Activated T-helper 17 cell treated with anti-CD3 and anti-CD28 coated beads, Interleukin-2, amount 50 U/mL, for 72 hours (primary cell): ENCODE measurements at places on chromosomes 12 and 14.

DNA sequence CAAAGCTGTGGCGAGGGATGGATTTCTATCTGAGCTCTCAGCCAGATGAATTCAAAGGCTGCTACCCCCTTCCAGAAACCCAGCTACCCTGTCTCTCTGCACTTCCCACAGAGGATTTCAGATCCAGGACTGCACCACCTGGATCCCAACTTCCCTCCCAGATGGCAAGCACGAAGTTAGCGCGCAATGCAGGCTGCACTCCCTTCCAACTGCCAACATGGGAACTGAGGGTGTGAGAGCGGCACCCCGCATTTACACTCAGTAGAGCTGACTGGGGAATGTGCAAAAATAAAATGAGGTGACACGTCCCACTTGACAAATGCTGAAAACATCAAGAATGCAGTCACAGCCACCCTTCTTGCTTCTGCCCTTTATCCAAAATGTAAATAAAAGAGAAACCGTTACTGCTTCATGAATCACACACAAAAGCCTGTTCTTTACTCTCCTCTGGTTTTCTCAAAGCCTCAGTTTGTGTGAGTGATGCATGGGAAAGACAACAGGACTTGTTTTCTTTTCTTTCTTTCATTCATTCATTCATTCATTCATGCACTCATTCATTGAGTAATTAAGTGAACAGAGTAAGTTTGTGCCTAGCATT, 85.7 kb downstream of the ITPK1 start:
- ATAC-seq = no peak

DNA sequence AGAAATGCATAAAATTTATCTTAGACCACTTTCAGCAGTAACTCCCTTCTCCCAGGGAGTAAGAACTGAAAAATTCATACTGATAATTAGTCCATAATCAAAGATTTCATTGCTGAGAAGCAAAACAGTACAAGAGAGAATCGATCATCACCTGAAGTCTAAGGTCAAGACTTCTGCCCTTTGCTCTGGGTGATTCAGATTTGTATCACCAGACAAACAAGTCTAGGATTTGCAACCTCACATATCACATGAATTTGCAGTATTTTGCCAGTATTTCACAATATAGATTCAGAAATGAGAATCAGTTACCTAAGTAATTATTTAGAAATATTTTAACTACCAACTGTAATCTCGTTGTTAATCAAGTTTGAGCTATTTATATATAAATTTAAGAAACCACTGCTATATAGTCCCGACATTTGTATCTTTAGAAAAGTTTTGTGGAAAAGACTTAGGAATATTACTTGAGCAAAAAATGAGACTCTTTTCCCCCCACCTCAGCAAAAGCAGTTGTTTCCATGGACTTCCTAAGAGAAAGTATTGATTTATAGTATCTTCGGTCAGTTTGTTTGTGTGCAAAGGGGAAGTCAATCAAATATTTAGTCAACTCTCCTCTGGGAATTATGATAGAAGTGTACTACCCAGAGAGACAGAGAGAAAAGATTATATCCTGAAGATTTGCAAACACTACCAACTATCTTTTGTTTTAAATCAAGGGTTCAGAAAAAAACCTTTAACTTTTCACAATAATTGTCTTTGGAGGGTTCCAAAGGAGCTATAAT, 840.1 kb downstream of the TRHDE start:
- ATAC-seq = no peak

DNA sequence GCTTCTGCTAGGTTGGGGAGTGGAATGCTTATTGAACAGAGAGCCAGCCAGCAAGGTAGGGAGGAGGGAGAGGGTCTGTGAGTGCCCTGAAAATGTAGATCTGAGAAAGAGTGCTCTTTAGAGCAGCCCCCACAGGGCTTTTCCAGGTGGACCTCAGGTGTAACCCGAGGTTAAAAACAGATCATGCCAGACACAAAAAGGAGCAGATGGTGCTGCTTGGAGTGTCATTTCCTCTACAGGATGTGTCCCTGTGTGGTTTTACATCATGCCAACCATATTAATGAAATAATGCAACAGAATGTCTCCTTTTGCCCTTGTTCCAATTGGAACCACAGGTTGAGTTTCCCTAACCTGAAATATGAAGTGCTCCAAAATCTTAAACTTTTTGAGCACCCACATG, 6.4 kb downstream of the SUSD6 start:
- ATAC-seq = no peak

DNA sequence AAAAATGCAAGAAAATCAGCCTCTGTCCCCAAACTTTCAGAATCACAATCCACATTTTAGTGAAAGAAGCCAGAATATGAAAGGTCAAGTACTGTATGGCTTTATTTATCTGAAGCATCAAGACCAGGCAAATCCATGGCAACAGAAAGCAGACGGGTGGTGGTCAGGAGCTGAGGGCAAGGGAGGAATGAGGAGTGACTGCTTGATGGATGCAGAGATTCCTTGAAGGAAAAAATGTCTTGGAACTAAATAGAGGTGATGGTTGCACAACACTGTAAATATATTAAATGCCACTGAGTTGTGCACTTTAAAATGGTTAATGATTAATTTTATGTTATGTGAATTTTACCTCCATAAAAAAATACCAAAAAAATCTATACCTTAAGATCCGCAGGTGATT, 165.1 kb downstream of the GXYLT1 start:
- ATAC-seq = no peak

GRCh38 chr14:73293782-73294781, 56.8 kb downstream of the PAPLN start:
- ATAC-seq = no peak

DNA sequence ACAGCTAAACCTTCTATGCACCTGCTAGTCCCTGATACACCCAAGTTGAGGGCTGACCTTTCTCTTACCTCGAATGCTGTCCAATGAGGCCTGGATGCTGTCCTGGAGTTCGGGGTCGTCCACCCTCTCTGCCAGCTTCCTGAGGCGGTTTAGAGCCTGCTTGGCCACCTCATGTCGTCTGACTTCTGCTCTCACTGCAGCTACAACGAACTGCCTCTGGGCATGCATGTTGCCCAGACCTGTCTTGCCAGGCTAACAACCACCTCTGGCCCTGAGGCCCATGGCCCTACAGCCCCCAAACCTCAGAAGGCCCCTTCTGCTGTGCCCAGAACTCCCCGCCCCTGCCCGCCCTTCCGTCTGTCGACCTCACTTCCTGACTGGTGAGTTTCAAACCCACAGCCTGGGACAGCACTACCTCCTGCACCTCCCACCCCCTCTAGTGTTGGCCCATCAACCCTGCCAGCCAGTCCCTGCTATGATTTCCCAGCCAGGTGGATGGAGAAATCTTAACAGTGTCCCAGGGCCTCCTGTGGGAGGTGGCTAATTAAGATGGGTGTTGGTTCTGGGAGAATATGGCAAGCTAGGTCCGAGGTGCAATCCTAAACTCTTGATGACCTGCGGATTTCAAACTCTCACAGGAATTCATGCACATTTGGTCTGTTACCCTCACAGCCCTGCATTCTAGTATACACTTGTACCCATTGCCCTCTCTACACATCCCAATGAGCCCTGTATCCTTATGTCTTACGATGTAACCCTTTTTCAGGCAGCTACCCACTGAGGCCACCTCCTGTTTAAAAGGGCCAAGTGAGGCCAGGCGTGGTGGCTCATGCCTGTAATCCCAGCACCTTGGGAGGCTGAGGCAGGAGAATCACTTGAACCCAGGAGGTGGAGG, 2.7 kb upstream of the TSPAN31 start:
- peak; percentile 74 for ATAC-seq

DNA sequence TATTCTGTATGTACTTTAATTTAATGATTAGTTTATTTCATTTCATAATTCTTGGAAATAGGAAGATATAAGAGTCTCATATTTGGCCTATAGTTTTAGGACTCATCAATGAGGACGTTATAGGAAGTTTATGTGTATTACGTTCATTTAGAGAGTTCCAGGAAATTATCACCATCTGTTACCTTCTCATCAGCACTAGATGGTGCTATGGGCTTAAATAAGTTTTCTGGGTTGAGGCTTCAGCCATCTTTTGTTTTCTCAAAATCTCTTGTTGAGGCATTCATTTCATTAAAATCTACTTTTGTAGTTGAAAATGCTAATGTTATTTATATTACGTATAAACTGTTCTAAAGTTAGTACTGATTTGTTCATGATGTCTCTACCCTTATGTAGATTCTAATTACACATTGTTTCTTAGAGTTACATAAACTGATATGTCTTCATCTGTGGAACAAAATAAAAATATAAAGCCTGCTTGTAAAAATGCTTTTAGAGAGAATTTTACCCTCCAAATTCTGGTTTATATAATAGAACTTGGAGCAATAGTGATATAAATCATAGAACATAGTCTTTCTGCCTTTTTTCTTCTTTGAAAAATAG, 89.2 kb downstream of the CFAP54 start:
- peak; percentile 68 for ATAC-seq

- ATAC-seq = no peak
These were observed 26.2 kb upstream of the PPM1A start for GRCh38 chr14:60222820-60223219.

DNA sequence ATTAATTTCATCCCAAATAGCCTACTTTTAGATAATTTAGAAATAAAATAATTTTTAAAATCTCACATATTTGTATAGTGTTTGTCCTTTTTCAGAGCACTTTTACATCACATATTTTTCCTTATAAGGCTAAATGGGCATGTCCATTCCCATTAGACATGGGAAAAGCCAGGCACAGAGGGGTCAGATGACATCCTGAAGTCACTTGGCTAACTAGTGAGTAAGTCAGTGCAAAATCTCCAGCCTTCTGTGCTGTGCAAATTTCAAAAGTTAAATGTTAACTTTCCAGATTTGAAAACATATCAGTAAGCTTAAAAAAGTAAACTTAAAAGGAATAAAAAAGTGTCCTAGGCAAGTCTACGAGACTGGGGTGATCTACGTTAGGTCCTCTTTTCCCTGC, 117.4 kb downstream of the EMP1 start:
- ATAC-seq = no peak

- ATAC-seq = no peak
These were observed 8.1 kb downstream of the TNS2 start for GRCh38 chr12:53057816-53058500.

- no peak for ATAC-seq
These were observed 18.6 kb downstream of the HHIPL1 start for GRCh38 chr14:99663386-99664057.

GRCh38 chr12:91825999-91826398, 319.6 kb downstream of the BTG1 start:
- no peak for ATAC-seq

DNA sequence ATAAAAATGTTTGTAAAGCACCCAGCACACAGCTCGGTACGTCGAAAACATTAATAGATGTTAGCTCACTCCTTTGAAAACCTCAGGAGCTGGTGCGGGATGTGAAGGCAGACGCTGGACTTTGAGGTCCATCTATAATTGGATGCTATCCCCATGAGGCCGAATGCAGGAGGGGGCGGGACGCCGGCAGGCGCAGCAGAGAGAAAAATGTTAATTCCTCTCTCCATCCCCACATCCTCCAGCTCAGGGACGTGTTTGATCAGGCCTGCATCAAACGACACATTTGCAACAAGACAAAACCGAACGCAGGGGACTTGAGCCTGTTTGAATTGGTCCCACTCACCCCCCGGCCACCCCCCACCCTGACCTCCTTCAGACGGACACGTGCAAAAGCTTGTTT, 231.0 kb downstream of the RBM19 start:
- no peak for ATAC-seq

DNA sequence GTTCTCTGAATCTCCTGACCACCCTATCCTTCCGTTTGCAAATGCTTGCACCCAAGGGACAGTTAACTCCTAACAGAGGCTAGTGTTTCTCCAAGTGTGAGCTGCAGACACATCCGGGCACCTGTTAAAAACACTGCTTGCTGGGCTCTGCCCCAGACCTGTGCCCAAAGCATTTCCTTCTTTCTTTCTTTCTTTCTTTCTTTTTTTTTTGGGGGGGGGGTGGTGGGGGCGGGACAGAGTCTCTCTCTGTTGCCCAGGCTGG, 42.5 kb downstream of the SPRING1 start:
- no peak for ATAC-seq

- no peak for ATAC-seq
These were observed 1.8 kb upstream of the FBXO21 start for GRCh38 chr12:117192057-117192456.

- no peak for ATAC-seq
These were observed 12.8 kb downstream of the RITA1 start for GRCh38 chr12:113198296-113198695.

DNA sequence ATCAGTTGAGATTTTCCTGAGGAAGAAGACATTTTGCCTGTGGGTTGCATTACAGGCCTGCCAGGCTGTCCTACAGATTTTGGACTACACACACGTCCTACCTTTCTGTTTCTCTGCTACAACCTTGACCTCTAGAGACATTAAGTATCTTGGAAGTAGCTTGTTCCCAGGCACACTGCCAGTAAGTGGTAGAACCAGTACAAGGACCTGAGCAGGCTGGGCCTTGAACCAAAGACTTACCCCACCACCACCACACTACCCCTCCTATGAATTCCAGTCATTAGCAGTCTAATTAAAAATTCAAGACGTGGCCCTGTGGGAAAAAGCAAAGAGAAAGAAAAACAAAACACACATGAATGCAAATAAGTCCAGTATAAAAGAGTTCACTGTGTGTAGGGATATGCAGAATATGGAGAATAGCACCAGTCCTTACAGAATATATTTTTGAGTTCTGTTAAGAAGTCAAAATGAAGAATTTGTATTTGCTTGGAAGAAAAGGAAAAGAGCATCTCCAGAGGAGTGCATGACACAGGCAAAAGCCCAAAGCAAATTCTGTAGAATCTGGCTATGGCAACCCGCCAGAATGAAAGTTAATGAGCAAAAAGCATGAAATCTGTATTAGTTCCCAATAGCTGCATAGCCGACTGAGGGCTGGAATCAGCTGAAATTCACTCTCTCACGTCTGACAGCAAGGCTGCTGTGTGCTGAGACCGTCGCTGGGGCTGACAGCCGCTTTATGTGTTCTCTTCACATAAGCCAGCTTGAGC, 74.3 kb upstream of the ST8SIA1 start:
- no peak for ATAC-seq

DNA sequence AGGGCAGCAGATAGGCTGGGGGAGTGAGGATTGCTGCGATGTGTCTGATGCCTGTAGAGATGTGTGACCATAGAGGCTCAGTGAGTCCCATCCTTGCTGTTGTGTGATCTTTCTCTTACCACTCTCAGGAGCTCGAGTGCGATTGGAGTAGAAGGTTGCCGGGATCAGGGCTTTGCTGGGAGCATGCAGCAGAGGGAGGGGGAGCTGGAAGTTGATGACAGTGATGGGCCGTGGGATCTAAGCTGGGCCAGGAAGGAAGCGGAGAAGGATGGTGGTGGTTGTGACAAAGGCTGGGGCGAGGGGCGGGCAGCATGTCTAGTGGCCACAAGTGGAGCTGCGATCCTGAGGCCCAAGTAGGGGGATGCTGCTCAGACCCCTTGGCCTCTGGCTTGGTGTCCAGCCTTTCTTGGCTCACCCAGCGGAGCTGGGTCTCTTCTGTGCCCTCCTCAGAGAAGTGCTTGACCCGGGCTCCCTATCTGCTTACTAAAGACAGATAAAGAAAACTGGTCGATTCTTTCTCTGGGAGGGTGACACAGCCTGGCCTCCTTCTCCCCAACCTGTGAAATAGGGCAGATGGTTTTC, 66.2 kb downstream of the PRMT8 start:
- no peak for ATAC-seq
